ENCODE measurements at places on chromosomes 6 and 20. TPM values are rescaled to one million over a fixed set of nuclear protein-coding genes. Genes with fewer than 3 reads are reported as not detected.

The WFDC6 gene
- polyA plus RNA-seq: not detected

GRCh38 chr6:147595961-147596360 lies 87.5 kb downstream of the SAMD5 start:
- no peak for DNase-seq

DNA sequence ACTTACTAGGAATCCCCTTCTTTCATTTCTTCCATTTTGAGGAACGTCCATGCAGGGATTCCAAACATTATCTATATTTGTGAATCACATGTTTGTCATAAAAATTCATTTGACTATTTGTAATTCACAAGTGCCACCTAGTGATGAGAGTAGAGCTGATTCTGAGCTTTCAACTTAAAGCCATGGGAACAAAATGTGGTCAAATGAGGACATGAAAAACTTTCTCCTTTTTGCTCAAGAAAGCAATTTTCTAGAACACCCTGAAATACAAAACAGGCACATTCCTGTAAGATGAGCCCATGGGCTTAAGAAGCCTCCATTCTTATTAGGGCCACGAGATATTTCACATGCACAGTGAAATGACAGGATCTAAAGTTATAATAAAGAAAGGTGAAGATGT lies 12.3 kb downstream of the MAP3K7 start:
- no peak for DNase-seq

DNA sequence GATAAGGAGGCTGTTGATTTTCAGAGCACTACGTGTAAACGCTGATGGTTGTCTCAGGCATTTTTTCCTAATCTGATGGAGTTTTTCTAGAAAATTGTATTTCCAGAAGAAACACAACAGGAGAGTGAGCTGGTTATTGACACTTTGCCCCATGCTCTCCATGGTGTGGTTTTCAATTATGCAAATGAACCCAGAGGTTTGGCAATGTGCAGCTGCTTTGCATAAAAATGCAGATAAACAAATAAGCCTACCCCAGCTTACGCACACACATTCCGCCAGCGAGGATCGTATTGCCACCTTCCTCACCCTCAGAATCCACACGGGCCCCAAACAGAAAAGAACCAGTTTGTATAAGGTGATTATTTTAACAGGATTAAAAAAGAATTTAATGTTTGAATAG lies 45.1 kb upstream of the FRMD1 start:
- no peak for DNase-seq

The HLA-DOB gene
- 0.90 TPM for polyA plus RNA-seq

The ENPP3 gene
- polyA plus RNA-seq: 0.43 TPM

The IFNGR1 gene
- 78.8 TPM for polyA plus RNA-seq

DNA sequence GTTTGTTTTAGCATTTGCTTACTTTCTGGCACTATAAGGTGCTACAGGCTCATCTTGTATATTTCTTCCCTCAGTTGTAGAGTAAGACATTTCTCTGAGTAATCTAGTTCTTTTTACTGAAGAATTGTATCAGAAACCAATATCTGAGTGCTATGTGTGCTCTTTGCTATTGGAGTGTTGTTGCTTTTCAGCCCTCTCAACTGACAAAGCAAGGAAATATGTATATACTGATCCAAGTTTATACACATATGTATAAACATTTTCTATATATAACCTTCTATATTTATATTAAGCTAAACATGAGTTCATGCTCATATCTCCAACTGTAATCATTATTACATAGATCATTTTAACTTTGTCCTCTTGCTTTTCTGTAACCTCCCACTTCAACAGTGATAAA lies 405.7 kb downstream of the RFPL4B start:
- no peak for DNase-seq

- DNase-seq: no peak
These were observed 32.1 kb downstream of the NHLRC1 start for GRCh38 chr6:18090349-18090786.

The TNFRSF6B gene
- 35.6 TPM for polyA plus RNA-seq

The TUBB2B gene
- 22.4 TPM for polyA plus RNA-seq
